ENCODE measurements at places on chromosomes 3 and 15. TPM values are rescaled to one million over a fixed set of nuclear protein-coding genes. Genes with fewer than 3 reads are reported as not detected.
A peak's percentile ranks its signal among the peaks of the same experiment; 100 is the strongest.

IRAK2 gene
- 10.4 TPM for total RNA-seq

BAHD1 gene
- 41.8 TPM for total RNA-seq

KNG1 gene
- not detected for total RNA-seq

FILIP1L gene
- not detected for total RNA-seq

SST gene
- total RNA-seq = not detected

LRRK1 gene
- total RNA-seq = 3.2 TPM

ARNT2 gene
- not detected for total RNA-seq

DNA sequence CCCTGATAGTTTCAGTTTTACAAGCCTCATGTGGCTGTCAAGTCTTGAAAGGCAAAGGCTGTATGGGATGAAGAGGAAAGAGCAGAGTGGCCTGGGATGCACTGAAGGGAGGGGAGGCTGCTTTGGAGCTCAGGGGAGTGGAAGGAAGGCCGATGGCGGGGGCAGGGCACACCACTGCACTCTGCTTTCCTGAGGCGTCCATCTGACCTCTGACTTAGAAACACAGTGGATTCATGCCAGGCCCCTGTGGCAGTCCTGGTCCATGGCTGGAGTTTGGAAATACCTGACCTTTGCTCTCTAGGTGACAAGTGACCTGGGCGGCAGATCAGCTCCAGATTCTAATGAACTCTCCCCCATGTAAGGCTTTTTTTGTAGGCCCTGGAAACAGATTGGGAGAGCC is 19.0 kb downstream of the FAH start:
- DNase-seq = no peak
- no peak overlapping the region for H3K4me3 ChIP-seq
- H3K4me1 ChIP-seq = no peaks in the 10 kb centered on the region
- H3K36me3 ChIP-seq = no peaks in the 10 kb centered on the region
- no peaks in the 10 kb centered on the region for H3K27me3 ChIP-seq
- H3K27ac ChIP-seq = no peak overlapping the region

DNA sequence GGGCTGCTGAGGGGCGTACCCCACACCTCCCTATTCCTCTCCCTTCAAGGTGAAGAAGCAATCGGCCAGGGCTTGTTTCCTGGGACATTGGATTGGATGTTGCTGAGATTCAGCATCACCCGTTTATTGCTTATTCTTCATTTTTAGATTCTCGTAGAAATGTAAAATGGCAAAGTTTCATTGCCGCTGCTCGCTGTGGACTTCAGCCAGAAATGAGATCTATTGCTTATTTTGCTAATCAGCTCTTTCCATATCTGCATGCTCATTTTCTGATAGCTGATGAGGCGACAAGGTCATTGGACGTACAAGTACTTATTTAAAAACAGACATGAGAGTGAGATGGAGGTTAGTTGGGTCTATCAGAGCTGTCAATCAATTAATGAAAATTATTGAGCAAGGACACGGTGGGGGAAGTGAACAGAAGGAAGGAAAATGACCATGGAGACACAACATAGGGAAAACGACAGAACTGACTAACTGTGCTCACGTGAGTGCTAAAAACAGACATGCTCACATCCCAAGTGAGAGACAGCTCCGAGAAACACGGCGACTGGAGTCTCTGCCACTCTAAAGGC is 471.2 kb downstream of the NR2F2 start:
- no peak overlapping the region for H3K4me3 ChIP-seq
- H3K4me1 ChIP-seq = no peaks in the 10 kb centered on the region
- H3K36me3 ChIP-seq = no peaks in the 10 kb centered on the region
- no peaks in the 10 kb centered on the region for H3K27me3 ChIP-seq
- no peak overlapping the region for H3K27ac ChIP-seq

DNA sequence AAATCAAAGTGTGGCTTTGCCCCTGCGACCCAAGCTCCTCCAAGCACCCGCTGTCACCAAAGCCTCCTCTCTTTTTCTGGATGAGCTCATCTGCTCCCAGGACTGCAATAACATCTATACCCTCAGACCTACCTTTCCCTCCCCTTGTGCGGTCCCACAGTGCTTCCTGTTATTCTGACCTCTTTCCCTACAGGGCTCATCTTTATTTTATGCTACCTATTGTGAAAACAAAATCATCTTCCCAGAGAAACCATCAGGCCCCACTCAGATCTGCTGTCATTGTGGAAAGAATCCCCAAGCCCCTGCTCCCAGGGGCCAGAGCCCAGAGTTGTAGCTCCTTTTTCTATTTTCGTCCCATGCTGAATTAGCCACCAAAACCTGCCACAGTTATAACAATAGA is 162.2 kb downstream of the MEIS2 start:
- DNase-seq = no peak
- no peaks in the 10 kb centered on the region for H3K27me3 ChIP-seq
- H3K4me3 ChIP-seq = no peak overlapping the region
- H3K27ac ChIP-seq = no peak overlapping the region

- no peaks in the 10 kb centered on the region for H3K4me1 ChIP-seq
- H3K27ac ChIP-seq = no peak overlapping the region
- no peaks in the 10 kb centered on the region for H3K27me3 ChIP-seq
- no peak for DNase-seq
- no peak overlapping the region for H3K4me3 ChIP-seq
- H3K36me3 ChIP-seq = no peaks in the 10 kb centered on the region
These were observed 40.7 kb downstream of the KBTBD12 start for GRCh38 chr3:127955728-127956127.

- DNase-seq = peak; percentile 77
- no peaks in the 10 kb centered on the region for H3K36me3 ChIP-seq
- H3K4me1 ChIP-seq = peaks cover 52% of the 10 kb centered on the region
- peak within 1 kb of the TSS; percentile 68 for H3K4me3 ChIP-seq
These were observed at the start of gene IDH2 for GRCh38 chr15:90101969-90102890. TSS of gene IDH2 (minus strand) at chr15:90102468. CDS start at chr15:90102390, 78 bp downstream.

DNA sequence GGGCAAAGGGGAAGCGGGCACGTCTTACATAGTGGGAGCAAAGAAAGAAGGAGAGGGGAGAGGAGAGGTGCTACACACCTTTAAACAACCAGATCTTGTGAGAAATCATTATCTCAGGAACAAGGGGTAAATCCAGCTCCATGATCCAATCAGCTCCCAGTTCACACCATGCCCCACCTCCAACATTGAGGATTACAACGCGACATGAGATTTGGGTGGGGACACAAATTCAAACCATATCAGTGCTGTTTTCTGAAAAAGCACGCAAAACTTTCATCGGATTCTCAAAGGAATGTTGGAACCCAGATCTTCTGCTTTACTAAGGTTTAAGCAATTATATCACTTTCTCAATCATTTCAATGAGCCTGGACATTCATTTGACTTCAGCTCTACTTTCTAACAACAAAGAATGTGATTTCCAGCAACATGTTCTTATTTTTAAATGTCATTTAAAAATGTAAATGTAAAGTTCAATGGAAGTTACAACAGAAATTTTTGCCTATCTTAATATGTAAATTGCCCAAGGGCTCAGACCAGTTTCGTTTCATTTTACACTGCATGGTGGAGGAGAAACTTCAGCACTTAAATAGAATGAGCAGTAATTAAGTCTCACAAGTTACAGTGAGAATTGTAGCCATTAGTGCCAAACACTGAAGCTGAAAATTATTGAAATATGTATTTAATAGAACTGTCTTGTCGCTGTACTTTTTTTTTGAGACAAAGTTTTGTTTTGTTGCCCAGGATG is 8.4 kb upstream of the CCDC54 start:
- H3K4me1 ChIP-seq = no peaks in the 10 kb centered on the region
- H3K36me3 ChIP-seq = no peaks in the 10 kb centered on the region
- no peak overlapping the region for H3K4me3 ChIP-seq
- no peaks in the 10 kb centered on the region for H3K27me3 ChIP-seq
- no peak overlapping the region for H3K27ac ChIP-seq

DNA sequence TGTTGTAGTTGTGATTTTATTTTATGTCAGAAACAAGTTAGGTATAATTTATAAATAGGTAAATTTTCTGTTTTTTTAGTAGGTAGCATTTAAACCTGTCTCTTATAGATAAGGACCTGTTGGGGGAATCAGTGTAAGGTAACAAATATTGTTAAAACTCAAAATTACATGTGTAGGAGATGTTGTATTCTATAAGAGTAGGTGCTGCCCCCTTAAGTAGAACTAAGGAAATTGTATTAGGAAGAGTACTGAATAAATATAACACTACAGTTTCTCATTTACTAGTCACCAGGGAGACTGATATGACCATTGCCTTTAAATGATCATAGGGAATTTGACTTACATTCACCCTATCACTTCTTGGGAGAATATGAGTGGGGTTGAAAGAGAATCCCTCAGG is 31.2 kb downstream of the SLC25A36 start:
- H3K4me1 ChIP-seq = no peaks in the 10 kb centered on the region
- DNase-seq = no peak
- no peak overlapping the region for H3K27ac ChIP-seq
- H3K27me3 ChIP-seq = no peaks in the 10 kb centered on the region
- no peak overlapping the region for H3K4me3 ChIP-seq
- H3K36me3 ChIP-seq = peaks cover 19% of the 10 kb centered on the region

DNA sequence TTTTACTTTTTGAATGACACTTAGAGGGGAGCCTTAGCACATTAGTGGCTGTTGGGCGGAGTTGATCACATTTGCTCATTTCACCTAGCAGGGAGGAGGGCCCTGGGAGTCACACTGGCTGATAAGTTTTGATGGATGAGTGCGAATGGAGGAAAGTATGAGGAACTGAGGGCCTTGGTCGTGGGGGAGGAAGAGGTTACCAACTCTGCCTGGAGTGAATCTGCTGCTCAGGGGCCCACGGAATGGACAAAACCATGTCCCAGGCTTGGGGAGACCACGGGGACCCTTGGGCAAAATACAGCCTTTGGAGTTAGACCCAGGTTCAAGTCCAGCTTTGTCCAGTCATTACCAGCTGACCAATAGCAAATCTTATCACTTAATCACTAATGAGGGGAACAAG is 5.1 kb upstream of the FLNB start:
- no peak for DNase-seq
- H3K4me3 ChIP-seq = no peak overlapping the region
- H3K27me3 ChIP-seq = no peaks in the 10 kb centered on the region
- H3K4me1 ChIP-seq = peaks cover 17% of the 10 kb centered on the region
- no peak overlapping the region for H3K27ac ChIP-seq
- no peaks in the 10 kb centered on the region for H3K36me3 ChIP-seq

DNA sequence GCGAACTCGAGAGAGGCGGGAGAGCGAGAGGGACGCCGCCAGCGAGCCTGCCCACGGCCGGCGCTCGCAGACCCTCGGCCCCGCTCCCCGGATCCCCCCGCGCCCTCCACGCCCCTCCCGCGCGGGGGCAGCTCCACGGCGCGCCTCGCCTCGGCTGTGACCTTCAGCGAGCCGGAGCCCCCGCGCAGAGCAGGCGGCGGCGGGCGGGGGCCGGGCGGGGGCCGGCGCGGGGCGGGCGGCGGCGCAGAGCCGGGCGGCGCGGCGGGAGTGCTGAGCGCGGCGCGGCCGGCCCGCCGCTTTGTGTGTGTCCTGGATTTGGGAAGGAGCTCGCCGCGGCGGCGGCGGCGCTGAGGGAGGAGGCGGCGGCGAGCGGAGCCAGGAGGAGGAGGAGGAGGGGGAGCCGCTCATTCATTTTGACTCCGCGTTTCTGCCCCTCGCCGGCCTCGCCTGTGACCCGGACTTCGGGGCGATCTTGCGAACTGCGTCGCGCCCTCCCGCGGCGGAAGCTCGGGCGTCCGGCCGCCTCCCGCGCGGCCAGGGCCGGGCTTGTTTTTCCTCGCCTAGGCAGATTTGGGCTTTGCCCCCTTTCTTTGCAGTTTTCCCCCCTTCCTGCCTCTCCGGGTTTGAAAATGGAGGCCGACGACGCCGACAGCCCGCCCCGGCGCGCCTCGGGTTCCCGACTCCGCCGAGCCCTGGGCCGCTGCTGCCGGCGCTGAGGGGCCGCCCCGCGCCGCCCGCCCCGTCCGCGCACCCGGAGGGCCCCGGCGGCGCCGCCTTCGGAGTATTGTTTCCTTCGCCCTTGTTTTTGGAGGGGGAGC is 524 bp downstream of the IGF1R start:
- peaks cover 15% of the 10 kb centered on the region for H3K27me3 ChIP-seq
- H3K4me3 ChIP-seq = peak overlapping the region; percentile 61
- no peaks in the 10 kb centered on the region for H3K36me3 ChIP-seq
- H3K27ac ChIP-seq = peak overlapping the region; percentile 53
- peak; percentile 63 for DNase-seq

DNA sequence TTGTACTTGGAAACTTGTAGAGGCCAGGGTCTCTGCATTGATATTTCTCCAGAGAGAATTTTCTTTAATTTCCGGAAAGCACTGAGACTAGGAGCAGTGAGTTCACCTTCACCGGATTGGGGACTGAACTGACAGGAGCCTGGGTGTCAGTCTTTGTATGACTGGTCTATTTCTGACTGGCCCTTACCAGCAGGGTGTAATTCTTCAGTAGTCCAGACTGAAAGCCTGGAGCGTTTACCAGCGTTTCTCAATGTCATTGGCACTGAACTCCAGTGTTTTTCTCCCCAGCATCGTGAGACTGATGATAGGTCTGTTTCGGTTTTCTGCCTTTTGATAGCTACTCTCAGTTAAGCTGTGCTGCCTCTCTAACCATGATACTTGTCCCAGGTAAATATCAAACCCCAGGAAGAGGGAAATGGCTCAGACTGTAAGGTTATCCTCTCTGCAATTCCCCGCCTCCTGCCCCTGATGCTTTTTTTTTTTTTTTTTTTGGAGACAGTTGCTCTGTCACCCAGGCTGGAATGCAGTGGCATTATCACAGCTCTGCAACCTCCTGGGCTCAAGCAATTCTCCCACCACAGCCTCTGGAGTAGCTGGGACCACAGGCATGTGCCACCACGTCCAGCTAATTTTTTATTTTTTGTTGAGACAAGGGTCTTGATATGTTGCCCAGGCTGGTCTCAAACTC is 103.6 kb downstream of the CACNA2D3 start:
- no peak for DNase-seq
- no peak overlapping the region for H3K27ac ChIP-seq
- H3K4me3 ChIP-seq = no peak overlapping the region
- no peaks in the 10 kb centered on the region for H3K4me1 ChIP-seq
- no peaks in the 10 kb centered on the region for H3K27me3 ChIP-seq
- no peaks in the 10 kb centered on the region for H3K36me3 ChIP-seq

DNA sequence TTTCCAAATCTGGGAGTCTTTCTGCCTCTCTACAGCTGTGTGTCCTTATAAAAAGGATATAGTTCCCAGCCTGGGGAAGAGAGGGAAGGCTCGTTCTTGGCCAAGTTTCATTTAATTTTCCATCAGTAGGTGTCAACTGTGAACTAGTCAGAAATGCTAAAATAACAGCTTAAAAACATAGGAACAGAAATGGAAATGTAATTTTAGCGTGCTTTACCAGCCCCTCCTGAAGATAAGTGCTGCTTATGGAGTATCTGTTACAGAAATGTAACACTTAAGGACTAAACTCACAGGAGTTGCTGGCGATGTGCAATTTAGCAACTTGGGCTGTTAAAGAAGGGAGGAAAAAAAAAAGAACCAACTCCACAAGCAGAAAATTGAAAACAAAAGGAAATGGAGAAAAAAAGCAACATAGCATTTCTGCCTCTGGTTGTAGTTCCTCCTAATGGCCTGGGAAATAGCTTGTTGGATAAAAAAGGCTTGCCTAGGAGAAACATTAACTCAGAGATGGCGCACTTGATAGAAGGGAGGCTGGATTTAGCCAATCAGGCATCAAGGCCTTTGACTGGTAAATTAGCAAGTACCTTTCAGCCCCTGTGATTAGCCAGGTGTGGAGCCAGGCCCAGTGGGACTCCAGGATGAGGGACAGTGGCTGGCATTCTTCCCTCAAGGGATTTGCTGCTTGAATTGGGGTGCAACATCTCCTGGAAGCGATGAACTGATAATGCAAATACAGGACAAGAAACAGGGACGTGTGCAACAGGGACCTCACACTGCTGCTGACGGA is 84.3 kb downstream of the RPLP1 start:
- no peak overlapping the region for H3K4me3 ChIP-seq
- no peak for DNase-seq
- no peaks in the 10 kb centered on the region for H3K4me1 ChIP-seq
- H3K27me3 ChIP-seq = no peaks in the 10 kb centered on the region
- H3K36me3 ChIP-seq = no peaks in the 10 kb centered on the region
